GM12864 (cell line): ENCODE measurements at places on chromosomes 6 and 20.

GRCh38 chr6:150579611-150580010, 20.1 kb upstream of the PLEKHG1 start:
- no peak for DNase-seq

DNA sequence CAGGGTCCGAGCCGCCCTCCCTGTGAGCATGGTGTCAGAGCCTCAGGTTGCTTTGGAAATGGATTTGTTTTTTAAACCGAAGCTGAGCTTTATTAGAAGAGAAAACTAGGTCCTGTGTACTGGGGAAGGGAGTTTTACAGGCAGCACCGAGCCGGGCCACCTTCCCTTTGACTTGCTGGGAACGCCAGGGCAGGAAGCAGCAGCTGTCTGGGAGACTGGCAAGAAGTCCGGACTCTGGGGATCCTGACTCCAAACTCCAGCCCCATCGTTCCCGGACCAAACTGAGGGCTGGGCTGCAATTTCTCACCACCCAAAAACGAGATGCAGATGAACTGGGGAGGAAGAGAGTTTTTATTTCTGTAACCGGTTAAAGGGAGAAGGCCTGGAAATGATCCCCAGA, 214.9 kb upstream of the KCNG1 start:
- no peak for DNase-seq

GRCh38 chr6:12383448-12383847, 93.3 kb downstream of the EDN1 start:
- no peak for DNase-seq

DNA sequence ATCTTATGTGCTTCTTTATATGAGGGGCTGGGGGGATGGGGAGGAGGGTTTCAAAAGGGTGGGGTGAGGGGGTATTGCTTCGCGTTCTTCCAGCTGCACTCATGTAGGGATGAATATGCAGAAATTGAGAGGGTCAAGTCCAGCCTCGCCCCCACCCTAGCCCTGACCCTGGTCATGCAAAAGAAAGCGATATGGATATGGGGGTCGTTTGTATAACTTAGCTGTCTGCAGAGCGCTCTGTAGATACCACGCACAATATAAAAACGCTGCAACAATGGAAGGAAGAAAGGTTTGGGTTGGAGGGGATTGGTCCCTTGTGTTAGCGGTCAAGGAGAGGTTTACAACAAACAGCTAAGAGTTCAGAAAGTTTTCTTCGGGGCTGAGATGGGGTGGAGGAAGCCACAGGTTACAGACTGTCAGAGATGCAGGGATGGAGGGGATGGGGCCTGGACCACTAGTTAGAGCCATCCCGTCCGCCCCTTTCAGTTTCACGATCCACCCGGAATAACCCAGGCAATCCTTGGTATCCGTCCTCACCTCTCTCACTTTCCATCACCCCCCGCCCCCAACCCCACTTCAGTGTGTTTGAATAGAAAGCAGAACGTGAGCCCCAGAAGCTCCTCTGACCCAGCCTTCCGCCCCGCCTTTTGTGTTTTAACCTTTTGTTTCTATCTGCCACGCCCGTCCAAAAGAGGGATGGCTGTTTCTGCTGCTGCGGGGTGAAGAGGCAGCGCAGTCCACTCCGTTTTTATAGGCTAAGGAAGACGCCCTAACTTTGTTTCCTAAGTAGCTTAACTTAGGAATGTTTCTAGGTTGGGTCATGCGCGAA, 73.5 kb downstream of the SOX4 start:
- no peak for DNase-seq

- DNase-seq: no peak
These were observed 153.5 kb downstream of the EYA4 start for GRCh38 chr6:133394630-133395029.

DNA sequence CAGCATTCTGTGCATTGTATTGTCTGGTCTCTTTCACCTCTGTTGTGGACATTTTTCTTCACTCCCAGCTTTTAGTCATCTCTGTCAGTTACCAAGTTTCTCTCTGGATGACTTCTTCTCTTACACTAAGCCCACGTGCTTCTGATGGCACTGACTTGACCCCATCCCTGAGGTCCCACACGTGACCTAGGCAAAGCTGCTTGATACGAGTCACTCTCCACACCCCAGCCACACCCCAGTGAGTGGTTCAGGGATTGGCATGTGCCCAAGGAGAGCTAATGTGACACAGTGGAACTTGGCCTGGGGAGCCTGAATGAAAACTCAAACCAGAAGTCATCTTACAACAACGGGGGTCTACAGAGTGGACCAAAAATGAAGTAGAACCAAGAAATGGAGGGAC, 32.2 kb downstream of the HTR1E start:
- DNase-seq: no peak

GRCh38 chr6:160714731-160715316, 12.8 kb downstream of the PLG start:
- no peak for DNase-seq

DNA sequence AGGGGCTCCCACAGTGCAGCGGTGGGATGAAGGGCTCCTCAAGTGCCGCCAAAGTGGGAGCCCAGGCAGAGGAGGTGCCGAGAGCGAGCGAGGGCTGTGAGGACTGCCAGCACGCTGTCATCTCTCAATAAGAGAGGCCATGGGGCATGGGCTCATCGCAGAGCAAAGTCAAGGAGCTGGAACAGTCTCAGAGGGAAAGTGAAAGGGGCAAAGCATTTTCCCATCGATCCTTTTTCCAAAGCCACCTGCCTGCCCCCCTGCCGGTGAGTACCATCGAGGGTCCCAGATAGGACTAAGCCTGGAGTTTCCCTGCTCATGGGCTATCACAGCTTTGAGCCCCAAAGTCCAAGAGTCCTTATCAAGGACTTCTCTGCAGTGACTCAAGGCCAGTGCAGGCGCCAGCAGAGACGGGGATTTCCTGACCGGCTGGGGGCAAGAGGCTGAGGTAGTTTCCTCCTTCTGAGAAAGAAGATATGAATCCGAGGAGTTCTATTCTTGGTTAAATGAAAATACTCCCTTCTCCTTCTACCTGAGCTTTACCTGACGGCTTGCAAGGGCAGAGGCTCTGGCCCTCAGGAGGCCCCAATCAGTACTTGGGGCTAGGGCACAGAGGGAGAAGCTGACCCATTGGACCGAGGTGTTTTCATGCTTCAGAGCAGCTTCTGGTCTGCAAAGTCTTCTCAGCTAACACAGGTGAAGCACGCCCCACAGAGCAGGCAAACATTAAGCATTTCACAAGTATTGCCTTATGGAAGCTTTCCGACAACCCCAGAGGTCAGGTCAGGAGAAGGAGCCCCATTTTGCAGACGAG, 22.6 kb downstream of the ETV7 start:
- no peak for DNase-seq

GRCh38 chr6:18154507-18155149, at the start of gene TPMT:
Gene TPMT, minus strand, starts transcription at chr6:18155077. Its CDS starts 5,950 bp downstream, at chr6:18149127.
- no peak for DNase-seq

GRCh38 chr20:10555865-10556308, 117.9 kb downstream of the JAG1 start:
- DNase-seq: no peak

DNA sequence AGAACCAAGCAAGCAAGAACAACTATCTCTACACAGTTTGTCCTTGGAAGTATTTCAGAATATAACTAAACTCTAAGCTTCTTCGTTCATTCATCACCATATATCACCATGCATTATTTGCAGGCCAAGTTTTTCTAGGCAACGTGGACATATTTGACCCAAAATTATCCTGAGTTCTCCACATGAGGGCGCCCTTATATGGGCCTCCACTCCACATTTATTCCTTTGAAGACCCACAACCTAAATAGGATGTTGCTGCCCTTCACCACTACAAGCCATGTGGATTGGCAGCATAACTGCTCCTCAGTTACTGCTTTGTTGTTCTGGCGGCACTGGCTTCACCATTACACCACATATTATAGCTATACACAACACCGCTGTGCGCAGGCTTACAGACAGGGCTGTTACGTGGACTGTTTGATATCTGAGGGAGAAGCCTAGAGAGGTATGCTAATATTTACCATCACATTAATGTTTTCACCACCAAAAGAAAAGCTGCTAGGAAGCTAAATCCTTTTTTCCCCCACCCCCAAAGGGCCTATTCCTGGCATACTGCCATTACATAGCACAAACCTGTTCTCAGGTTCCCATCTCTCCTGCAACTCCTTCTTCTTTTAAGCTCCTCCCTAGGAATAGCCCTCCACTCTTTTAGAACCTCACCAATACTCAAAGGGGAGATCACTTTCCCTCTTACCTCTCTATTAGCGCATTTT, 411.7 kb downstream of the C6orf118 start:
- DNase-seq: no peak

DNA sequence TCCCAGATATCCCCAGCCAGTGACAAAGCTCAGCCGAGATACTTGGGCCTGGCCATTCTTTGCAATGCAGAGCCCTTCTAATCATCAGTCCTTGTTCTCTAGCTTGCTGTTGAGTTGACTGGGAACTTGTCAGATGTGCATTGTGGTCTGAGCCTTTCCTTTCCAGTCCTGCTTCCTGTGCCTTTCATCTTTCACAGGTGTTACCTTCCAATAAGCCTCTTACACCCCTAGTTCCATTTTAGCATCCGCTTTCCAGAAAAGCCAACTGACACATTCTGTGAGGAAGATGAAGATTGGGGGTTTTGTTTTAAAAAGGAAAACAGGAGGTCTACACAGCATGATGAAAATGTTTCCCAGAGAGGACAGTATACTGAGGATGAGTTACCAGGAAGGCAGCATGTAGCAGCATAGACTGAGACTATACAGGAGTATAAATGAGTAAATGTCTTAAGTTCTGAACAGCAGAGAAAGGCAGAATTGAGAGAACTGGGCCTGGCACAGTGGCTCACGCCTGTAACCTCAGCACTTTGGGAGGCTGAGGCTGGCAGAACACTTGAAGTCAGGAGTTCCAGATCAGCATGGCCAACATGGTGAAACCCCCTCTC, 5.6 kb upstream of the CEP85L start:
- no peak for DNase-seq

GRCh38 chr6:128364766-128365519, 155.5 kb downstream of the PTPRK start:
- DNase-seq: no peak

GRCh38 chr6:52725535-52726192, 37.6 kb downstream of the GSTA2 start:
- no peak for DNase-seq

GRCh38 chr6:57182017-57182432, 9.9 kb downstream of the BAG2 start:
- no peak for DNase-seq

GRCh38 chr6:144619966-144620365, 334.8 kb downstream of the UTRN start:
- DNase-seq: no peak

GRCh38 chr6:45917439-45917838, 98.2 kb downstream of the CLIC5 start:
- no peak for DNase-seq

DNA sequence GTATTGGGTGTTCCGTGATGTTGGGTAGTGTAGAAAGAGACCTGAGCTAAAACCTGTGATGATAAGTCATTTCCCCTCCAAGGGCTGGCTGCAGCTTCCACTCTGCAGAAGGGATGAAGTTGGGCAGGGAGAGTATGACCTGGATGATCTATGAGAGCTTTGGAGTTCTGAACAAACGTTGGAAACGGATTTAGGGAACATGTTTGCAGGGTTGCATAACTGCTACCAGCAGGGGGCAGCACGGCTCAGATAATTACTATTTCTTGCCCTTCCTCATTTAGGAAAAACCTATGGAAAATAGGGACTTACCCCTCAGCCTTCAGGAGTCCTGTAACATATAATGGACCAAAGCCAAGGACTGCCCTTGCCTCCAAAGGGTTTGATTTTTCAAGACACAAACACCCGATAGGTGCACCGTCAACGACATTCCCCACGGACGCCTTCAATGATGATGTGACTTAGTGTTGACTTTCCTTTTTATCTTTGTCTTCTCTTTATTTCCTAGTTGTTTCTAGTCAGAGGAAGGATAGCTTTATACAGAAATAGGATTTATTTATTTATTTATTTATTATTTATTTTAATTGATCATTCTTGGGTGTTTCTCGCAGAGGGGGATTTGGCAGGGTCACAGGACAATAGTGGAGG, 164.9 kb upstream of the SASH1 start:
- DNase-seq: no peak
